Neural progenitor cell (in vitro differentiated cells): ENCODE measurements at places on chromosomes 13 and 19.

DNA sequence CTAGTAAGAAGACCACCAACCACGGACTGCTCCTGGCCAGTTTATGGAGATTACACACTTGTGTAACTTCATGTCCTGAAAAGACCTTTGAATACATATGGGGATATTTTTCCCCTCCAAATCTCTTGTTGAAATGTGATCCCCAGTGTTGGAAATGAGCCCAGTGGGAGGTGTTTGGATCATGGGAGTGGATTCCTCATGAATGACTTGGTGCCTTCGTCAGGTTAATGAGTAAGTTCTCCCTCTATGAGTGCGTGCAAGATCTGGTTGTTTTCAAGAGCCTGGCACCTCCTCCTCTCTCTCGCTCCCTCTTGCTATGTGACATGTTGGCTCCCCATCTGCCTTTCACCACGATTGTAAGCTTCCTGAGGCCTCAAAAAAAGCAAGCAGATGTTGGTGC lies 769.0 kb upstream of the SLITRK1 start:
- DNase-seq, result no peak

GRCh38 chr19:2288818-2289713 lies 7.1 kb upstream of the PEAK3 start:
- no peak for DNase-seq

DNA sequence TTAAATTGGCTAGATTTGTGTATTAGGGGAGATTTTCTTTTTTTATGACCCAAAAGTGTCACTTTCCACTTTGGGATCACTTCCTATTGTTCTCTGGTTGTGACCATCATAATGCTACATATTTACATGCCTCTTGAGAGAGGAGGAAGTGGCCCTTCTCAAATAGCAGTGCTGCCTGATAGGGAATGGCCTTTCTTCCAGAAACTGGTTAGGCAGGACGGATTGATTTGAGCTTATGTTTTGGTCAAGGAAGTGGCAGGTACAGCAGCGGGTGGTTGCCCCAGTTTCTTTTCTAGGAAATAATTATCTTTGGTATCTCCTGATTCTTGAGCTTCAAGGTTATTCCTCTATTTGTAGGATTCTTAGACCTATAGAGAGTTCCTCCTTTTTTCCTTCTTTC lies 21.9 kb upstream of the WTIP start:
- DNase-seq, result no peak

DNA sequence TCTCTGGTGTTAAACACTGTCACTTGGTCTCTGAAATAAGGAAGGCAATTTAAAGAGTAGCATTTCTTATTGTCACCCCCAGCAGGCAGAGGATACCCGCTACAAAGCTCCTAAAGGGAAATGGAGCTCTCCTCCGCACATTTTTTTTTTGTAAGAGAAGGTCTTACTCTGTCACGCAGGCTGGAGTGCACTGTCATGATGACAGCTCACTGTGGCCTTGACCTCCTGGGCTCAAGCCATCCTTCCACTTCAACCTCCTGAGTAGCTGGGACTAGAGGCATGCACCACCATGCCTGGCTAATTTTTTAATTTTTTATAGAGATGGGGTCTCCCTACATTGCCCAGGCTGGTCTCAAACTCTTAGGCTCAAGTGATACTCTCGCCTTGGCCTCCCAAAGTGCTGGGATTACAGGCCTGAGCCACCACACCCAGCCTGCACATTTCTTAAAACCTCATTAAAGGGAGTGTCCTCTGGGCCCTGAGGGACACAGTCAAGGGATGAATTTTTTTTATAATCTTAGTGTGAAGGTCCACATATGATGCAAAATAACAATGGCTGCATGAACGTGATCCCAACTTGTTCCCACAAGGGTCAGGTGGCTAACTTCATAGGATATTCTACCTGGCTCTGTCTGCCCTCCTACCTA lies 32.1 kb downstream of the SLC25A30 start:
- no peak for DNase-seq

GRCh38 chr19:46021531-46022041 lies 1.3 kb downstream of the PGLYRP1 start:
- DNase-seq, result no peak

DNA sequence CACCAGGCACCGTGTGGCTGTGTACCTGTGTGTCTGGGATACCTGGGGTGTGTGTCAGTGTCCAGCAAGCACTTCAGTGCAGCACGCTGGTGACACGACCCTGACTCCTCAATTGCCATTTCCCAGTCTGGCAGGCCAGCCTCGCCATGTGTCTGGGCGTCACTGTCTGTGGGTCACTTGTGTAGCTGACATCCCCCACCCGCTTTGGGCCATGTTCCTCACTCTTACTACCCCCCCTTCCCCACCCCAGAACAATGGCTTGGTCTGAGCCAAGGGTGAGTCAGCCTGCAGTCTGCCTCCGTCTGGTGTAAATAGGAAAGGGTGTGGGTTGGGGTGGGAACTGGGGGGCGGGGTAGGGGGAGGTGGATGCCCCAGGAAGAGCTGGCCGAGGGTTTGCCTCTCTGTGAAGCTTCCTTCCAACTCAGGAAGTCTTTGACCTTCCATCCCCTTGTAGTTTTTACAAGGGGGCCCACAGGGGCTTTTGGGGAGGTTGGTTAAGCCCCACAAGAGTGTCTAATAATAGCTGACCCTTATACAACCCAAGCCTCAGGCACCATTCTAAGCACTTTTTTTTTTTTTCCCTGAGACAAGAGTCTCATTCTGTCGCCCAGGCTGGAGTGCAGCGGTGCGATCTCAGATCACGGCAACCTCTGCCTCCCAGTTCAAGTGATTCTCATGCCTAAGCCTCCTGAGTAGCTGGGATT lies 17.6 kb downstream of the NOVA2 start:
- no peak for DNase-seq

- DNase-seq, result no peak
These were observed at the start of gene LILRA2 for GRCh38 chr19:54573330-54573872. TSS of gene LILRA2 (plus strand) at chr19:54573790. CDS start at chr19:54573879, 89 bp downstream.
